ENCODE measurements at places on chromosomes 2 and 18.

DNA sequence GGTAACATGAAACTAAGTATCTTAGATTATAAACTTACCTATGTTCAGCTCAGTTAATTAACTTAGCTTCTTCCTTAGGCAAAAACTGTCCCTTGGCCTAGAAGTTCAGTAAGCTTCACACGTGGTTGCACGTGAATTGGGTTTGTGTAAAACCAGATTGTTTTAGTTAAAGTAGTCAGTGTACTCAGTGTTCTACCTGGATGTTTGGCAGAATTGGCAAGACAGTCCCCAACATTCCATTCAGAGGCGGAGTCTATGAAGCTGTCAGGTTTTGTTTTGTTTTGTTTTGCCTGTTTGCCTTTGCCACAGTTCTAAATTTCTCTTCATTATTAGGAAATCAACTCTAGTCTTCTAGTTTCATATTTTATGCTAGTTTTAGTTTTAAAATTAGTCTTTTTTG lies 105.3 kb upstream of the ZEB2 start:
- no peak for DNase-seq

DNA sequence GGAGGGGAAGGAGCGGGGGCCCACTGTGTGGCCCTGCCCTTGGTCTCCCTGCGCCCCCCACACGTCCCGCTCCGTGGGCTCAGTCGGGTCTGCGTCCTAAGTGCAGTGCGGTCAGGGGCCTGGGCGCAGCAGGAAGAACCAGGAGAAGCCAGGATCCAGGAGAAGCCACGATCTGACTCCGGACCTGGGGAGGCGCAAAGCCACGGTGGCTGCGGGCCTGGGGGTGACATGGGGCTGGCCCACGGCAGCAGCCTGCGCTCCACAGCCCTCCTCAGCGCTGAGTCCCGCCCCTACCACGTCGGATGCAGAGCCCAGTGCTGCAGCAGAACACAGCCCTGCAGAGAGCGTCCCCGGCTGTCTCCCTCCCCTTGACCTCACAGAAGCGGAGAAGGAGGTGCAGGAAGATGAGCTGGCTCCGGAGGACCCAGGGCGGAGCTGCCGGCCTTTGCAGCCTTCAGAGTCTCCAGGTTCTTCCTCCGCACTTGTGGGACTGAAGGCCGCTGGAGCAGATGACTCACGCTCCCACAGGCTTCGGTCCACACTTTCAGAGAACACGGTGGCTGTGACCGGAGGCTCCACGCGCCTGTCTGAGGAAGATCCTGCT lies 589.2 kb upstream of the SALL3 start:
- no peak for DNase-seq

GRCh38 chr2:20352230-20352578 lies 1.6 kb upstream of the PUM2 start:
- DNase-seq: no peak

- DNase-seq: no peak
Measured at GRCh38 chr2:239234191-239235175, 166.3 kb downstream of the HDAC4 start.

GRCh38 chr2:175004730-175004979 lies 526 bp downstream of the CHN1 start:
- DNase-seq: no peak

DNA sequence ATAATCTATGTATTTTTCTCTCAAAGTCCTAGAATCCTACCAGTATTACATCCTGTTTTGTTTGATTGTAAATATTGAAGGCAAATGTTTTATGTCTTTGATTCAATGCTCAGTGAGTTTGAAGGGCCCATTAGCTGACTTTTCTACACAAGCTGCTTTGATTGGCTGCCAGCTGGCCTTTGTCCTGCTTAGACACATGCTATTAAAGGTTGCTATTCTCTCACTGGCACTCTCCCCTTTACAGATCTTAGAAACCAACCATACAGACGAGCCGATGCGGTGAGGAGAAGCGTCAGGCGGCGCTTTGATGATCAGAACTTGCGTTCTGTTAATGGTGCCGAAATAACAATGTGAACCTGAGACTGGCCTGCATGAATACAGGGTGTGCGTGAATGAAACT lies 69.7 kb downstream of the PRPF40A start:
- no peak for DNase-seq
